Caki2 (cell line): ENCODE measurements at places on chromosomes 7 and 10.
A peak's percentile ranks its signal among the peaks of the same experiment; 100 is the strongest.

DNA sequence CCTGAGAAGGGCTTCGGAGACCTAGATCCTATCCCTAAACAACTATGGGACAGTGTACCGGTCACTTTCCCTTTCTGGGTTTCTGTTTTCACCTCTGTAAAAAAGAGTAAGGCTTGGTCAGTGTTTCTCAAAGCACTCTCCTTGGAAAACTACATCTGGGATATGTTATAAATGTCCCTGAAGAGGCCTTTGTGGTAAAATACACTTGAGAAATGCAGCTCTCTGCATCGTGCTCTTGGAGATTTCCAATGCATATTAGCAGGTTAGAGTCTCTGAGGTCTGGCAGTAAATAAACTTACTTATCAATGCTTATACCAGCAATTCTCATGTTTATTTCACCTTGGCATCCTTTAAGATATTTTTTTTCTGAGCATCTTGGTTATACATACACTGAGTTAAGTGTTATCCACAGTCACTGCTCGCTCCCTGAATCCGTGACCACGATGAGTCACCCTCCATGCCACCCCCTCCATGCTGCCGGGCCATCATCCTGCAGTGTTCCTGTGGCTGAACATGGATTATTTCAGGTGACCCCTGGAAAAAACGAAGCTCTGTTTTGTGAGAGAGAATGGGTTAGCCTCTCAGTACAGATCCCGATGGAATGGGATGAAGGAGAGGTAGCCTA is 3.3 kb upstream of the TBXAS1 start:
- DNase-seq = peak; percentile 56

DNA sequence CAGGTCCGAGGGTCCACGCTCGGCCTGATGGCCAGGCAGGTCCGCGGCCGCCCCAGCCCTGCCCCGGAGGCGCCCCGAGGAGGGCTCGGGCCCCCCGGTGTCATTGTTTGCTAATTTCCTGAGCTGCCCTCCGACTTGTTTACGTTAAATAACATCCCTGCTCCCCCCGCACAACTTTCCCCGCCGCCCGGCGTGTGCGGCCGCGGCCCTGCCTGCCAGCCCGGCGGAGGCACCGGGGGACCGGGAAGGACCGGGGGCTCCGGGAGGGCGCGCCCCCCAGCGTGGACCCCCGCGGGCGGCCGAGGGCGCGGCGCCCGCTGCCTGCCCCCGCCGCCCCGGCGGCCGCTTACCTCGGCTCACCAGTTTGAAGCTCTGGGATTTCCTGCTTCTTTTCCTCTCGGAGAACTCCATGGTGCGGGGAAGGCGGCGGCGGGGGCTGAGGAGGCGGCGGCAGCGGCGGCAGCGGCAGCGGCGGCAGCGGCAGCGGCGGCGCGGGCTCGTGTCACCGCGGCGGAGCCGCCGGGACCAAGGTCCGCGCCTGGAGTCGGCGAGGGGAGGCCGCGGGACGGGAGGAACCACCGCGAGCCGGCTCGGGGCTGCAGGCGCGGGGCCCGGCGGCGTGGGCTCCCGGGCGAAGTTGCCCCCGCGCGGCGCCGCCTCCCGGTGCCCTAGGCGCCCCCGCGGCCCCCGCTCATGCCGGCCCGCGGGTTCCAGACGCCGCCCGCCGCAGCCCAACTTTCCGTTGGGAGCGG is 515 bp downstream of the BEND7 start:
- DNase-seq = peak; percentile 2

DNA sequence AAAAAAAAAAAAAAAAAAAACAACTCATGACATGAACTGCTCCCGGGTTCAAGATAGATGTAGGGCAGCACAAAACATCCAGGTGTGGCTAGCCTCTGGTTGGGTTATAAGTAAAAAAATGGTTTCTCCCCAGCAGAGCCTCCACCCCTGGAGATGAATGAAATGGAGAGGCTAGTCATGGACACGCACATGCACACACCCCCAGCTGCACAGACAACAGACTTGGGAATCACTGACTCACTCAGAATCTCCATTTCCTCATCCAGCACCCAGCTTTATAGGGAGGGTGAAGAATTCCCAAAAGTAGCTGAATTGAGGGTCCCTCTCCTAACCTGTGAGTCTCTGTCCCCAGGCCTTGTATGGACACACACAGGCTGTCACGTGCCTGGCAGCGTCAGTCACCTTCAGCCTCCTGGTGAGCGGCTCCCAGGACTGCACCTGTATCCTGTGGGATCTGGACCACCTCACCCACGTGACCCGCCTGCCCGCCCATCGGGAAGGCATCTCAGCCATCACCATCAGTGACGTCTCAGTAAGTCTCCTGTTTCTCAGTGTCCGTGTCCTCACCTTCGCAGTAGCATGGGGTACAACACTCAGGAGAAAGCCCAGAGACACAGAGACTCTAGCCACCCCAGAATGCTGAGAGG is 35.0 kb upstream of the LRRC18 start:
- DNase-seq = no peak

DNA sequence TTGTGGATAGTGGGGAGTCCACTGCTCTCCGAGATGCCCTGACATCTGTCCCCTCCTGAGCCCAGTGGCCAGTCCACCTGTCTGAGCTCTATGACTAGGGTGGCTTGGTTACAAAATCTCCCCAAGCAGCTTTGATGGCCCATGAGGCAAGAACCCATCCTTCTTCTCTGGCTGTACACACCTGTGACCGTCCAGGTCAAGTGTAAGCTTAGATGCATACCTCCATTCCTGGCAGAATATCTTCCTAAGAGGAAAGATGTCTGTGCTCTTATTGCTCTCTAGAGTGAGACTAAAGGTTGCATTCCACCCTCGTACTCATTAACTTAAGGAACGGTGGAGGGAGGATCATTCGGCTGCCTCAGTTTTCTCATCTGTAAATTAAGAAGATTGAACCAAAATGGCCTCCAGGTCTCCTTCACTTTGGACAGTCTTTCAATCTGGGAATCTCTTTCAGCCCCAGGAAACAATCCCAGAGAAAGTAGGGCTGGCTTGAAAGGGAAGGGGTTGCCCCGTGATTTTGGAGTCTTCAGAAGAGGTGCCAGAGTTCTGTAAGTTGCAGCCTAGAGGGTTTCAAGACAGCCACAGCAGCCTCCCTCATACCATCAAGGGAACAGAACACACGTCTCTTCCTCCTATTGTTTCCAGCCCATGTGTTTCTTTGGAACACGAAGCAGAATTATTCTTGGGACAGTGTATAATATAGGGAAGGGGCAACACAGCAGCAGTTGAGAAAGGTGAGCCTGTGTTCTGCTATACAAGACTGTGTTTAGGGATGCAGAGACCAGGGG is 5.5 kb downstream of the HOXA4 start:
- DNase-seq = peak; percentile 73

DNA sequence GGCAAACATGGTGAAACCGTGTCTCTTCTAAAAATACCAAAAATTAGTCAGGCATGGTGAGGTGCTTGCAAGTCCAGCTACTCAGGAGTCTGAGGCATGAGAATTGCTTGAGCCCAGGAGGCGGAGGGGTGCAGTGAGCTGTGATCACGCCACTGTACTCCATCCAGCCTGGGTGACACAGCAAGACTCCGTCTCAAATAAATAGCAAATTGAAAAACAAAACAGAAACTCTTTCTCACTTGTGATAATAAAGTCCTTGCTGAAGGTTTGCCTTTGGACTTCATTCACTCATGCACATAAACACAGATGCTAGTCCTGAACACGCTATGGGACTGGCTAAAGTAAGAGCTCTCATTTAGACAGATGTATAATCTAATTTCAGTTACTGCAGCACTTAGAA is 37.6 kb downstream of the ANK3 start:
- DNase-seq = no peak

DNA sequence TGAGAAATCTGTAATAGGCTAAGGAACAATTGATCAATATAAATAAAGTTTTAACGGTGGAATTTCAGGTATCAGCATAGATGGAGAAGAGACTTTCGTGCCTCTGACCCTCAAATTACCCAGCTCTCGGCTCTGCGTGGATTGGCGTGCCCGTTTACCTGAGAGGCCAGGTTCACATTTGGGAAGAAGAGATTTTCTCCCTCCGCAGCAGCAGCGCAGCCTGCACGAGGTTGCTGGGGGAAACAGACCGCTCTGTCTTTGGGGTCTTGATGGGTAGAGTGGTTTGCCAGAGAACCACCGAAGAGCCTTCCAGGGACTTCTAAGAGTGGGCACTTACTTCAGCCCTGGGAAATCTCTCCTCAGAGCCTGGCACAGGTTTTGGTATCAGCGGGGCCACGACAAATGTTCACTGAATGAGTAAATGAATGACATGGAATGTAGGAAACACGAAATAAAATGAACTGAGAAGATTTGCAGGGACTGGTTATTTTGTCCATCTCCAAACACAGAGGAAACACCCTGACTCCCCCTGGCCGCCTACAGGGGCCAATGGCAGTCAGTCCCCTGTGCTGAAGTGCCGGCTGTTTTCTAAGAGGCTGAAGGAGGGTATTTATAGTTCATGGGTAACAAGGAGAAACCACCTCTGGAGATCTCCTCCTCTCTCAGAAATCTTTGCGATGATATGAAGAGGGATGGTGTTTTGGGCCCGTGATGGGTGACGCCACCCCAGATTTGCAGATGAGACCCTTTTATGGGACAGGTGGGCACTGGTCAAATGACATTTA is 338.5 kb downstream of the ADARB2 start:
- no peak for DNase-seq

DNA sequence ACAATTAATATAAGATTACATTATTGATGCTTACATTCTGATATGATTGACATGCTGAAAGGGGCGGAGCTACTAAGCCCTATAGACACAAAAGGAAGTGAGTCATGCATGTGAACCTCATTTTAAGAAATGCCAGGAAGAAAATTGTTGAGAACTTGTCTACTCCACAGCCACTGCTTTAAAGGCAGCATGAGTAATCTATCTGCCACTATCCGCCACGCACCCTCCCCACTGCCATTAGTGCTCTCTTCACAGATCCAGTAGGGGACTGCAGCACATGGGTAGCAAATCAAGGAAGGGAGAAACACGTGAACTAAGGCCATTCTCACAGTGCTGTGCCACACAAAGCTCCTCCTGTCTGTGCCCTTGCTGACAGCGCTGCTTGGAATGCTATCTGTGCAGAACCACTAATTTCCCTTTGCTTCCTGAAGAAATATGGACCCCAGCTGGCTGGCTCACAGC is 524.8 kb downstream of the GRM8 start:
- no peak for DNase-seq

DNA sequence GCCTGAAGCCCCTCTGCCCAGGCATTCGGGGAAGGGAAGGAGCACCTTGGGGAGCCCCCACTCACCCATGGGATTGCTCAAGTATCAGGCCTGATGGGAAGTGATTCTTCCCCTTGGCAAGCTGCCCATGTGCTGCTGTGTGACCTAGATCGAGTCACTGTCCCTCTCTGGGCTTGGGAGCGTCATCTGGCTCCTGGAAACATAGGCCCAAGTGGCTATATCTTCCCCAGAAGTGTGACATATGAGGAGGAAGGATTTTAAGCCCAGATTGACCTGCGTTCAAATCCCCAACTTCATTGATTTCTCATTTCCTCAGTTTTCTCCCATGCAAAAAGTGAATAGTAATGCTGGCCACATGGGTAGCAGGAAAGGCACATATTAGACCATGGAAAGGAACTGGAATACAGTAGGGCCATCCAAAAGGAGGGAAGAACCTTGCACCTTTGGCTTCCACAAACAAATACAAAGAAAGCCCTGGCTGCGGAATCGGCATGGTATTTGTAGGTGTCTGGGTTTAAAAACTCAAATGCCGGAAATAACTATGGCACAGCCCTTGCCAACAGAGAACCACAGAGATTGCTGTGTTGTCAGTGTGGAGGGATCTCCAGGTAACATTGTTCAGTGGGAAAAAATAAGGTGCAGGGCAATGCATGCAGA is 169.5 kb upstream of the ZMIZ1 start:
- DNase-seq = no peak

DNA sequence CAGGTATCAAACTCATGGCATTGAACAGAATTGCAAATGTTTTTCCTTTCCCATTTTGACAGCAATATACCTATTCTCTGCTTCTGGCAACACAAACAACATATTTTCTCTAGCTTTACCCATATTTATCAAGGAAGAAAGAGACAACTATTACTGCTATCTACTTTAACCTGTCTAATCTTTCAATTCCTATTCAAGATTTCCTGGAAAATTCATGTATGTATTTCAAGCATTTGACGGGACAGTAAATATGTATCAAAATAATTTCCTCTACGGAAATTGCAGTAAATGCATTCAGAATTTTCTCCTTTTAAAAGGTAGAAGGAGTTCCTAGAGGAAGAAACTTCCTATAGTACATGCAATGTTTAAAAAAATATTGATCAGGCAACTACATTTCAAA is 179.3 kb upstream of the LRRN3 start:
- DNase-seq = no peak

GRCh38 chr7:70416986-70417655 is 714.8 kb upstream of the GALNT17 start:
- DNase-seq = no peak

- no peak for DNase-seq
Measured at GRCh38 chr7:158016180-158017097, 571.2 kb downstream of the PTPRN2 start.

GRCh38 chr7:64625114-64626082 is 40.5 kb upstream of the ZNF107 start:
- DNase-seq = no peak

DNA sequence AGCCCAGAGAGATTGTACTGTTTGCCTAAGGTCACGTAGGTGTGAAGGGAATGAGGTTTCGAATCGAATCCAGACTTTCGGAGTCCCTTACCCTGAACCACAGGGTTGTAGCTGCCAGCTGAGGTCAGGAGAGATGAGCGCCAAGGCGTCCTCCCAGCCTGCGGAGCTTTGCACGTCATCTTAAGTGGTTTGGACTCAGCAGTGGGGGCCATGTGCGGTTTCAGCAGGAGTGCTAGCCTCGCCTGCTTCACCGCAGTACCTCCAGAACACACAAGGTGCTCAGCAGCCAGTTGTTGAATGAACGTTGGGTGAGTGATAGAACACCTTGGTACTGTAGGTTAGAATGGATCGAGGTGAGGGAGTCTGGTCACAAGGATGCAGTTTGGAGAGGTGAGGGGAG is 74.9 kb upstream of the PPIF start:
- no peak for DNase-seq

- DNase-seq = no peak
Measured at GRCh38 chr10:30893208-30893607, 138.5 kb downstream of the ZNF438 start.

- no peak for DNase-seq
Measured at GRCh38 chr10:102262744-102263370, 17.5 kb downstream of the GBF1 start.

DNA sequence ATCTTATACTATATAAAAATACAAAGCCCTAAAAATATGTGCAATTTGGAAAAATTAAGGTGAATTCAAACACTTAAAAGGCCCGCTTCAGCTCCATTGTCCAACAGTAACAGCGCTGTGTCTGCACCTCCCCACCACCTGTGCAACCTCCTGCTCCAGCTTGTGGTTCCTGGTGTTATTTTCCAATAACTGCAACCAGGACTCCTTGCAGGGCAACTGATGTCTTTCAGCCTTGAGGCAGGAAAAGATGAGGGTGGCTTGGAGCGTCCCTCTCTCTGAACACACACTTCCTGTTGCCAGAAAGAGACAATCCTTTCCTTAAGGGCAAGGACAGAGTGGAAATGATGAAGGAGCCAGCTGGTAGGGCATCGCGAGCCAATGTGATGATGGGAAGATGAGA is 336.0 kb downstream of the GLRX3 start:
- DNase-seq = no peak

DNA sequence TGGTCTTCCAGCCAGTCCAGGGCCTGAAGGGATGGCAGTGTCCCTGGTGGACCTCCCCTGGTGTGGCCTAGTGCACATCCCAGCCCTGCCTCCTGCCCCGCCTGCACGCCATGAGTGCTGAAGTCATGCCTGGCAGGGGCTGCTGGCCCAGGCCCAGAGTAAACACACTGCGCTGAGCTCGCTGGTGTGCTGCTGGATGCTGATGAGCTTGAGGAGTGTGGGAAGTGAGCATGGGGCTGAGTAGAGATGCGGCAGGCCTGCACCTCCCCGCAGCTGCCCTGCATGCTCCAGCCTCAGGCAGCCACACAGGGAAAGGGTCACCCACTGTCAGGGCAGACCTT is 43.2 kb downstream of the HTRA1 start:
- peak; percentile 80 for DNase-seq
